ENCODE measurements at places on chromosomes 11 and 22. TPM values are rescaled to one million over a fixed set of nuclear protein-coding genes. Genes with fewer than 3 reads are reported as not detected.

DNA sequence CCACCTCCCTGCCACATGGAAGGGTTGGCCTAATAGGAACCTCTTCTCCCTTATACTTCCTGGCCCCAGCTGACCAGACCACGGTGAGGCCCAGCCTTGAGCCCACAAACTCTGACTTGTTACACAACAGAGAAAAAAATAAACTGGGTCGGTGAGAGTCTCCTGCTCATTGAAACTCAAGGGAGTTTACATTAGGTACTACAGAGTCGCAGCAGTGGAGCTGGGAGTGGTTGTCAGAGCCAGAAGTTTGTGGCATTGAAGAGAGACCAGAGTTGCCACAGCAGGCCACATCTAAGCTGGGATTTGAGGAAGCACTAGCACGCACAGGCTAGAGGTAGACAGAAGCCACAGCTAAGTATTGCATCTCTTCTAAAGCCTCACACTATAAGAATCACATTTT lies 296.2 kb downstream of the DDX10 start:
- peak; percentile 63 for DNase-seq

DNA sequence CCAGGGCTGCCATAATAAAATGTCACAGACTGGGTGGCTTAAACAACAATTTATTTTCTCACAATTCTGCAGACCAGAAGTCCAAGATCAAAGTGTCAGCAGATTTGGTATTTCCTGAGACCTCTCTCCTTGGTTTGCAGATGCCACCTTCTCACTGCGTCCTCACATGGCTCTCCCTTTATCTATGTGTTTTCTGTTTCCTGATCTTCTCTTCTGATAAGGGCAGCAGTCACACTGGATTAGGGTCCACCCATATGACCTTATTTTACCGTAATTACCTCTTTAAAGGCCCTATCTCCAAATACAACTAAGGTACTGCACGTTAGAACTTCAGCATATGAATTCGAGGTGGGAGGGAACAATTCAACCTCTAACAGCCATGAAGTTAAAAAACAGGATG lies 238.9 kb upstream of the API5 start:
- no peak for DNase-seq

The SVIP gene
- 32.4 TPM for total RNA-seq

- no peak for DNase-seq
Observed at GRCh38 chr22:38972558-38972957, 9.6 kb upstream of the APOBEC3B start.

The SGSM1 gene
- total RNA-seq: not detected

The MS4A6A gene
- total RNA-seq: not detected

Measured in activated CD8-positive, alpha-beta T cell treated with anti-CD3 and anti-CD28 coated beads, Interleukin-2, amount 10 ng/mL, durations not matched to agents 7 days and 5 days (primary cell).